Activated CD4-positive, alpha-beta T cell treated with anti-CD3 and anti-CD28 coated beads, Interleukin-2, Interleukin-4, amounts not matched to agents 100 ng/mL and 50 ng/mL, durations not matched to agents 16 hours and 8 hours (primary cell): ENCODE measurements at places on chromosomes 3 and 15.

DNA sequence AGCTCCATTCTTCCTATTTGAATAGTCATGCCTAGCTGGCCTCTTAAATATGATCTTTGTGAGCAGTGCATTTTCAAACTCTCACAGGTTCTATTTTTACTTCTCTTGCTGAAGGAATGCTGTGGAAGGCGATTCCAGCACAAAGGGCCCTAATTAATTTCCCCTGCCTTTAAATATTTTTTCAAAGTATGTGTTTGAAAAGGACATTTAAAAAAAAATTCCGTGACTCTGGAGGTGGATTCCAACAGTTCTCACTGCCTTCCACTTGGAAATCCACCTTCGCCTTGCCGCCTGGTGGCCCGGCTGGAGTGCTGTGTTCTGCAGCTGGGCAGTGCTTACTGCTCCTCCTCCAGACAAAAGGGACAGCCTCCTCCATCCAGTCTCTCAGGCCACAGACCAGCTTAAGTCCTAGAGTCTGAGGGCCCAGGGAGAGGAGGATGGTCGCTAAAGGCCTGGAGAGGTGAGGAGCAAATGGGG lies 61.5 kb upstream of the CORO2B start:
- no peak for DNase-seq

DNA sequence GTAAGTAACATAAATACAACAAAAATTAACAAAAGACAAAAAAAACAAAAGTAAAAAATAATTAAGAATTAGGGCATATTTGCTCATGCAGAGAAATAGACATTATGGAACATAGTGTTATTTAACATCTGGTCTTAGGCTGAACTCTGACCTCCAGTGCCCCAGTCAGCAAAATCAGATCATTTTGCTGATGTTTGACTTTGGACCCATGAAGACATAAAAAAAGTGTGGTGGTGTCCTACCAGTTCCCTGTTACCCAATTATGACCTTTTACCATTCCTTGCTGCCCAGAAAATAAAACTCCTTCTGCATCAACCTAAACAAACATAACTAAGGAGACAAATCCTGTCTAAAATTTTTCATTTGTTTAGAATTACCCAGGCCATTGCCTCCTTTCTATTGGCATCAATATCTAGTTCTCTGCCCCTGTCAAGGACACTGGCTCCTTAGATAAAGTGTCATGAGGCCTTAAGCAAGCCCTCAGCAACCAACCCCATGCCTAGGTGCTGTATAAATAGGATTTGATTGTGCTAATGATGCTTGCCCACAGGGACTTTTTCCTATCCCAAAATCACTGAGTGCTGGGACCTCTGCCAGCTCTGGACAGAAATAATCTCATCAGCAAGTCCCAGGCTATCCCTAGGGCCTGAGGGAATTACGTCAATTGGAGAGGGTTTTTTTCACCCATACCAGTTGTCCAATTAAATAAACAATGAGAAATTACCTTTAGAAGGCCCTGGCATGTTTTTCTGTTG lies 334.5 kb upstream of the UMPS start:
- DNase-seq = no peak

DNA sequence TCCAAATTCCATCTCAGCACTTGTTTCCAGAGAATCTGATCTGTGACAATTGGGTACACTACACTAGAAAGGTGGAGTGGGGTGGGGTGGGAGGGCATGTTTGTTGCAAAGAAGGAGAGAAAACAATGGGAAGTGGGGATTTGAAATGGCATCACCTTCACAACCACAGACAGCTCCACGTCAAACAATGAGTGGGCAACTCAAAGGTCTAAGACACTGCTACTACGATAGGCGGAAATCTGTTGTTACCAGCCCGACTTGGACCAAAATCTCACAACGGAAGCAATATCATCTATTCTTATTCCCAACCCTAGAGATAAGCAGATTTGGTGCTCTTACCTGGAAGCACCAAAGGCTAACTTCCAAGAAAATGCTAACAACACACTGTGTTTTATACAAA lies 3.3 kb downstream of the CYP19A1 start:
- DNase-seq = no peak

DNA sequence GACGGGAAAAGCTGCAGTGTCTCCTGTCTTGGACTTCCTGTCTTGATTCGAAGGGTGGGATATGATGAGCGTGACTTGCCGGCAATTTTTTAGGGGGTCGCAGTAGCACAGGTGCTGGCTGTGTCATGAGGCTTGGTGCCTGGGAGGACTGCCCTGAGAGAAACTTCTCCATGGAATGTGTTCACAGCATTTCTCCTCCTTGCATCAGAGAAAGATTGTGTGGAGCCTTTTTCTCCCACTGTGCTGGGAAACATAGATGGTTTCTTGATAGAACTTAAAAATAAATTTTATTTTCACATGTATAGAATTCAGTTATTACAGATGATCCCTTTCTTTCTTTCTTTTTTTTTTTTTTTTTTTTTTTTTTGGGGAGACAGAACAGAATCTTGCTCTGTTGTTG lies 121.4 kb downstream of the KLHL25 start:
- no peak for DNase-seq

DNA sequence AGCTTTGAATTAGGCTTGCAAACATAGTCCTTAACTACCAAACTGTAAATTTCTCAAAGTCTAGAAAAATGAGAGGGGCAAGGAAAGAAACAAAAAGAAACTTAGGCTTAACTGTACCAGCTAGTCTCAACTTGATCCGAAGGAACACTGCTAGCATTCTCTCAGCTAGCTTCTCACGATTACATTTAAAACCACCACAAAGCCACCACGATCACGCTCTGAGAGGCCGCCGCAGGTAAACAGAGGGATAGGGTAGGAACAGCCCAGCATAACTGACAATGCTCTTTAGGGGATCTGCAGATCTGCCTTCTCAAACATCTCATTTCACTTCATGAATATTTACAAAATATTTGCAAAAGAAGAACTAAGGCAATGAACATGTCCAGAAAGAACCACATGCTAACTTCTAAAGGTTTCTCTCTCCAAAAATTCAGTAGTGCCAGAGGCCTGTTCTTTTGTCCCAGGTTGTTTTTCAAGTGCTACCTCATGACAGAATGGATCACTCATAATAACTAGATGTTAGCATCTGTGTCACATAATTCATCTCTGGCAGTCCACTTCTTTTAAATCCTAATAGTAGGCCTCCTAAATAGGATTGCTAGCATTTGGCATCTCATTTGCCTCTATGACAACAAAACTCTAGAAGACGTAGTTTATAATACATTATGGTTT lies 18.9 kb downstream of the VGLL4 start:
- no peak for DNase-seq

GRCh38 chr3:28150465-28151206 lies 90.8 kb upstream of the CMC1 start:
- no peak for DNase-seq

DNA sequence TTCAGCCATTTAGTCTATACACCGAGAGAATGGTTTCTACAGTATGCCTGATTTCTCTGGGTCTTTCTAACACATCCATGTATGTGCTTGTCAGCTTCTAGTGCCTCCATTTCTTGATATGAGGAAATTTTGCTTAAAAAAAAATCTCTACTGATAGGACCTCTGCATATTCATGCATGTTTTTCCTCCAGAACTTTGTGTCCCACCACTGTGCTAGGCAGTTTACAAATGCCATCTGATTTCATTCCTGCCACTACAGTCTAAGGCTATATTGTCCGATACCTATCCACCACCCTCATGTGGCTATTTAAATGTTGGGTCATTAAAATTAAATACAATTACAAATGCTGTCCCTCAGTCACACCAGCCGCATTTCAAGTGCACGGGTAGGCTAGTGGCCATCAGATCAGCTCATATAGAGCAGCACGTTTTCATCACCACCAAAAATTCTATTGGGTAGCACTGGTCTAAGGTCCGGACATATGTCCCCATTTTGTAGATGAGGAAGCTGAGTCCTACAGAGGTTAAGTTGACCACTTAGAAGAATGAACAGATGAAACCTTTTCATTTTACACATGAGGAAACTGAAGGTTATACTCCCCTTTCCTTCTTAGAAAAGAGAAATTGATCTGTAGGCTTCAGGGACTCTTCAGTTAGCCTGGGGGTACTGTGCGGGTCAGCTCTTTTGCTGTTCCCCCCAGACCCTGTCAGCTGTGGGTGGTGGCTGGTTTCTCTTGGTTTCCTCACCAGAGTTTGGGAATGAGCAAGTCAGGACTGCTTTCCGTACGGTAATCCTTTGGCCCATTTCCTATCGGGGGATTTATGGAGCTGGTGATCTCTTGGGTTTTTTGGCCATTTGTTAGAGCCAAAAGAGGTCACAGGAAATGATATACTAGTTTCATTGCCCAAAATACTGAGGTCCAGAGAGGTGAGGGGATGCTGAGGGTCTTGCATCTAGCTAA lies 56.5 kb downstream of the SMAD3 start:
- no peak for DNase-seq

DNA sequence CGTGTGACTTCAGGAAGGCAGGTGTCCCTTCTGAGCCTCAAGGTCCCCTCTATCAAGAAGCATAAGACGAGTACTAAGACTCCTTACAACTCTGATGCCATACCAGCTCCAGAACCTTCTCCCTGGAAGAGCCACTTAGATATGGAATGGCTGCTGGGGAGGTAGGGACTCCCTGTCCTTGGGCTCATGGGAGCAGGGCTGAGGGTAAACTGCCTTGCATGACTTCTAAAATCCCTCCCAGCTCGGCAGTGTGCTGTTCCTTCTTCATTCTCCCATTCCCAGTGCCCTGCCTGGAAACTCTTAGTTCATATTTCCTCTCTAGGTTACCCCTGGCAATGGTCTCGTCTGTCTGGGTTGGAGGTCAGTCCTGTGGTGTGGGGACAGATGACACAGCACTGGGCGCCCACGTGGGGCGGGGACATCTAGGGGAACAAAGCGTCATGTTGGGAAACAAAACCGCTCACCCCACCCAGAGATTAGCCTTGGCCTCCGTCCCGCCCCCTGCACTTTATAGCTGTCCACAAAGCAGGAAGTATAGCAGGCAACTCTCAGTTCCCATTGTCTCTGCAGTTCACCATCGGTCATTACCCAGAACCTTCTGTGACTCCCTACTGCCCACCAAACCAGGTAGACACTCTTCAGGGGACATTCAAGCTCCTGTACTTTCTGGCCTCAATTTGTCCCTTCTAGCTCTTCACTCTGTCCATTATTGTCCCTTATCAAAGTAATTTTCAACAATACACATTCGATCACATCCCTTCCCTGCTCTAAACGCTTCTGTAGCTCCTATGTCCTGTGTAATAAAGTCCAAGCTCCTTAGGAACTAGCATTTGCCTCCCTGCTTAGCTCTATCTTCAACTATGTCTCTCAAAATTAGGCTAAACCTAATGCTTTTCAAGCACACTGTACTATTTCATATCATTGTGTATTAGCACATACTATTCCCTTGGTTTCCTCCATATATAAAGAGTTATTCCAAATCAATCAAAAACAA lies 73.8 kb downstream of the IQSEC1 start:
- DNase-seq = no peak

- DNase-seq = no peak
Measured at GRCh38 chr3:36894914-36895313, 49.9 kb downstream of the TRANK1 start.

DNA sequence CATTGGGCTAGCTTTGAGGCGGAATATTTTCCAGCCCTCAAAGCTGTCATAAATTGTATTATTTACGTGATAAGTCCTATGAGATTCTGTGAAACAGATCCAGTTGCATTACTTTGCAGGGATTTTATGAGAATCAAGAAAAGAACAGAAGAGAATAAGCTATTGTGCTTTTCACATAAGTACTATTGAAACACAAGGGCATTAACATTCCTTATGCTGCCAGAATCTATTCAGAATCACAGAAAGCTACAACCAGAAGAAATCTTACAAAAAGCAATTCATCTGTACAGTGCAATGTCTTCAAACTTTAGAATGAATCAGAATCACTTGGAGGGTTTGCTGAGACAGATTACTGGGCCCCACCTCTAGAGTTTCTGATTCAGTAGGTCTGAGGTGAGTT lies 10.6 kb upstream of the CACNA1D start:
- no peak for DNase-seq

- no peak for DNase-seq
Measured at GRCh38 chr3:134034005-134034785, 4.5 kb upstream of the SLCO2A1 start.

DNA sequence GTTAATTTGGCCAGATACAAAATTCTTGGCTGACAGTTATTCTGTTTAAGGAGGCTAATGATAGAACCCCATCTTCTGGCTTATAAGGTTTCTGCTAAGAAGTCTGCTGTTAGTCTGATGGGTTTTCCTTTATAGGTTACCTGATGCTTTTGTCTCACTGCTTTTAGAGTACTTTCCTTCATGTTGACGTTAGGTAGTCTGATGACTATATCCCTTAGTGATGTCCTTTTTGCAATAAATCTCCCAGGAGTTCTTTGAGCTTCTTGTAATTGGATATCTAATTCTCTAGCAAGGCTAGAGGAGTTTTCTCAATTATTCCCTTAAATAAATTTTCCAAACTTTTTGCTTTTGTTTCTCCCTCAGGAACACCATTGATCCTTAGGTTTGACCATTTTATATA lies 114.1 kb upstream of the CDIN1 start:
- no peak for DNase-seq

GRCh38 chr3:10706156-10706739 lies 109.8 kb upstream of the SLC6A11 start:
- no peak for DNase-seq

DNA sequence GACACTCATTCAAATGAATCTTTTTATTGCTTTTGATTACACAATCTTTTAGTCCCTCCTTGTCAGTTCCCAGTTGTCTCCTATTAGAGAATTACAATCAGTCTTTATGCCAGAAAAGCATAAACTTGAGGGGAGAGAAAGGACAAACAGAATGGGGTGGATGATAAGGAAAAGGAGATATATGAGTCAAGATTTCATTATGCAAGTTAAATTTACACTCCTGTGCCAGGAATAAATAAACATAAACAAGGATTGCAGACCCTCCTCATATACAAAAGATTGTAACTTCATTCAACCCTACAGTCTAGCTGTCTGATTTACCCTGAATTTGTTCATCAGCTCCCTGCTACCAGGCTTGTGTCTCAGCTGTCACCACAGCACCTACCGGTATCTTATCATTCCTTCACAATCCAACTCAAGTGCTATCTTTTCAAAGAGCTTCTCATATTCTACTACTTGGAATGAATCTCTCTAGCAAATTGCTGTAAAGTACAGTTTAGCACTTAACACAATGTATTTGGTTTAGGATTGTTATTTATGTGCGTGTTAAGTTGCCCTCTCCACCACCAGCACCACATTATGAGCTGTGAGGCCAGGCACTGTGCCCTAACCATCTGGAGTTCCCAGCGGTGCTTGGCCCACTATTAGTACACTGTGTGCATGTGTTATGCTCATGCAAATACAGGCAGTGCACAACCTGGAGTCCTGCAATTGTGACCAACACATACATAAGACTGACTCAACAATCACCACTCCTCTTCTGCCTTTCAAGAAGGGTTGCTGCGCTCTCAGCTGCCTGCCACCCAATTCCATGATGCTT lies 504.1 kb downstream of the TBL1XR1 start:
- DNase-seq = no peak

- no peak for DNase-seq
Measured at GRCh38 chr3:32009101-32009500, 27.6 kb downstream of the ZNF860 start.
